DMS79 (cell line): ENCODE measurements at places on chromosomes 6 and 20.

DNA sequence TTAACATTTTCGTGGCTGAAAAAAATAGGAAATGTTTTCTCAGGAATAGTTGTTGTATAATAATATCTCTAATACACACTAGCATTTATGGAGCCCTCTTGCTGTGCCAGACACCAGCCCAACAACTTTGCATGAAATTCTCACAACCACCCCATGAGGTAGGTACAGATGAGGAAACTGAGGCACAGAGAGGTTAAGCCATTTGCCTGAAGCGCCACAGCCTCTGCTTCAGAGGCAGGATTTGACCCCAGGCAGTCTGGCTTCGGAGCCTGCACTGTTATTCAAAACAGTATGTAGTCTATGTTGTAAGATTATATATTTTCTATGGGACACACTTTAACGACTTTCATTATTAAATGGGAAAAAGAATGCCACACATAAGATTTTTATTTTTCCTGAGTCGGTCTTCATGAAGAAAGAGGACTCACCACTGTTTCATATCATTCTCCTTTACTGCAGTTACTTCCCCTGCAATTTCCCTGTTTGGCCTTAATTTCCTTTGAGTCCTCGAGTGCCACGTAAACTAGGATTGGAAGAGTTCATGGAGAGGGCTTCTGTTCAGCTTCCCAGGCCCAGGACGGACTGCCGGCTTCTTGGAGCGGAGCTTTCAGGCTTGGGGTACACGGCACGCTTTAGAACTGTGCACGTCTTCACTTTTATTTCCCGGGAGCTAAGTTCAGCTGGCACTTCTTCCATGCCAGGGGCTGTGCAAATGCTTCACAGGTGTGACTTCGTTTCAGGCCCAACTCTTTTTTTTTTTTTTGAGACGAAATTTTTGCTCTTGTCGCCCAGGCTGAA lies 128.0 kb downstream of the BMP7 start:
- no peak for DNase-seq

DNA sequence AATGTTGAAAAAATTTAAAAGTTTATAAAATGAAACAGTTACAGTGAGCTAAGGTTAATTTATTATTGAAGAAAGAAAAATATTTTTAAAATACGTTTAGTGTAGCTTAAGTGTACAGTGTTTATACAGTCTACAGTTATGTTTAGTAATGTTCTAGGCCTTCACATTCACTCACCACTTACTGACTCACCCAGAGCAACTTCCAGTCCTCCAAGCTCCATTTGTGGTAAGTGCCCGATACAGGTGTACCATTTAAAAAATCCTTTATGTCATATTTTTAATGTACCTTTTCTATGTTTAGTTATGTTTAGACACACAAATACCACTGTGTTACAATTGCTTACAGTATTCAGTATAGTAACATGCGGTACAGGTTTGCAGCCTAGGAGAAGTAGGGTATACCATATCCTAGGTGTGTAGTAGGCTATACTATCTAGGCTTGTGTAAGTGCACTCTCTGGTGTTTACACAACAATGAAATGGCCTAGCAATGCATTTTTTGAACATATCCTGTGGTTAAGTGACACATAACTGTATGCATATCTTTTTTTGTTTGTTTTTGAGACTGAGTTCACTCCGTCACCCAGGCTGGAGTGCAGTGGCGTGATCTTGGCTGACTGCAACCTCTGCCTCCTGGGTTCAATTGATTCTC lies 26.3 kb downstream of the FLRT3 start:
- no peak for DNase-seq

DNA sequence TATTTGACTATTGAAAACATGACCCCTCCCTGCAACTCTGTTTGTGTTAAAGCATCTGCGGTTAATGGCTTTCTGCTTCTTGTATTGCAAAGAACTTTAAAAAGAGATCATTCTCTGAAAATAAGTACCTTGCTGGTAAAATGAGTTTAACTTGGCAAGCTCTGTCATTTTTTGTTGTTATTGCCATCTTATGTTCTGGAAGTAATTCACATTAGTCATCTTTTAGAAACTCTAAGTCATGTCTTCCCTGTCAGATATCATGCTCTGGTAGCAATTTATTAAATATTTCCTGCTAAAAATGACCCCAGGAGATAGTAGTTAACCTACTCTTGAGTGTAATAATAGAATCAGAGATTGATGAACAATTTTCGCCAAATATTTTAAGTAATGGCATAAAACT lies 890.6 kb downstream of the KIF16B start:
- no peak for DNase-seq

GRCh38 chr6:100462706-100463629 lies 1.8 kb downstream of the SIM1 start:
- DNase-seq, result no peak

DNA sequence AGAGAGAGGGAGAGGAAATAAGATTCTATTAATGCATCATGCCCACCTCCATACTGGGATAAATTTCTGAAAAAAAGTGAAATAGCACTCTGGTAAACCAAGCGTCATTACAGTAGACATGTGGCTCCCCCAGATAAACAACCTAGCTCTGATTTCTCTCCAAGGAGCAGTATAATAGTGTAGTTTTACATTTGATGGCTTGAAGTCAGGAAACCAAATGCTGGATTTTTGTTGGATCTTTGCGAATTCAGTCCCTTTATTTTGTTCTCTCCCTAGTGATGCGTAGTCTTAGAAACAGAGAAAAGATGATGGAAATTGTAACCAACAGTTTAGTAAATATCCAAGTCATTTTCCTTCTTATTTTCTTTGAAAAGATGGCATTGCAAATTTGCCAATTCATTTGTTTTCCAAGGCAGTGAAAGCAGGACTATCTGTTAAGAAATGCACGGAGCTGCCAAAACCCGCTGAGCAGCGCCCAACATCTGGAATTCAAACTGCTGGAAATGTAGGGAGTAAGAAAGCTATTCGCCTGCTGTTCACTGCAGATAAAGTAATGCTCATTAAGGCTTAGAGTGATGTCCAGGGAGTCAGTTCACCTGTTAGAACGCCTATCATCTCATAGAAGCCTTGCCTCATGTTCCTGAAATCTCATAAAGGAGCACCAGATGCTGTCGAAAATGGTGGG lies 85.7 kb upstream of the DOK5 start:
- DNase-seq, result no peak
